ENCODE measurements at places on chromosomes 12 and 14.

- no peak overlapping the region for H3K27ac ChIP-seq
- H3K36me3 ChIP-seq: no peaks in the 10 kb centered on the region
- no peak for DNase-seq
- H3K4me1 ChIP-seq: no peaks in the 10 kb centered on the region
- no peak overlapping the region for H3K4me3 ChIP-seq
Observed at GRCh38 chr12:130375296-130376287, 37.9 kb downstream of the PIWIL1 start.

DNA sequence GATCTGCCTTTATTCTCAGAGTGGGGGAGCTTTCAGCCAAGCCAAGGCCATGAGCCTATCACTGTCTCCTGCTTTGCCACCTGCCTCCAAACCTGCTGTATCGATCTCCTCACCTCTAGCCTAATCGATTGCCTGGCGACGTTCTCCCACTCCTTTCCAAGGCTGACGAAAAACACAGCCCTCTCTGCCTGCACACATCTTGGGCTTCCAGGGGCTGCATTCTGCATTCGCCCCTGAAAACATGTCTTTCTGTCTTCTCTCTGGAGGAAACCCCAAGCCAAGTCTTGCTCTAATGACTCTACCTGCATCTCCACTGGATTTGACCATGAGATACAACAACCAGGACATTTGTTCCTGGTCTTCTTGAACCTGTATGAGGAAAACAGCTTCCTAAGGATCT is 540.7 kb downstream of the BCL11B start:
- peak; percentile 66 for DNase-seq
- H3K4me3 ChIP-seq: no peak overlapping the region
- H3K36me3 ChIP-seq: no peaks in the 10 kb centered on the region

DNA sequence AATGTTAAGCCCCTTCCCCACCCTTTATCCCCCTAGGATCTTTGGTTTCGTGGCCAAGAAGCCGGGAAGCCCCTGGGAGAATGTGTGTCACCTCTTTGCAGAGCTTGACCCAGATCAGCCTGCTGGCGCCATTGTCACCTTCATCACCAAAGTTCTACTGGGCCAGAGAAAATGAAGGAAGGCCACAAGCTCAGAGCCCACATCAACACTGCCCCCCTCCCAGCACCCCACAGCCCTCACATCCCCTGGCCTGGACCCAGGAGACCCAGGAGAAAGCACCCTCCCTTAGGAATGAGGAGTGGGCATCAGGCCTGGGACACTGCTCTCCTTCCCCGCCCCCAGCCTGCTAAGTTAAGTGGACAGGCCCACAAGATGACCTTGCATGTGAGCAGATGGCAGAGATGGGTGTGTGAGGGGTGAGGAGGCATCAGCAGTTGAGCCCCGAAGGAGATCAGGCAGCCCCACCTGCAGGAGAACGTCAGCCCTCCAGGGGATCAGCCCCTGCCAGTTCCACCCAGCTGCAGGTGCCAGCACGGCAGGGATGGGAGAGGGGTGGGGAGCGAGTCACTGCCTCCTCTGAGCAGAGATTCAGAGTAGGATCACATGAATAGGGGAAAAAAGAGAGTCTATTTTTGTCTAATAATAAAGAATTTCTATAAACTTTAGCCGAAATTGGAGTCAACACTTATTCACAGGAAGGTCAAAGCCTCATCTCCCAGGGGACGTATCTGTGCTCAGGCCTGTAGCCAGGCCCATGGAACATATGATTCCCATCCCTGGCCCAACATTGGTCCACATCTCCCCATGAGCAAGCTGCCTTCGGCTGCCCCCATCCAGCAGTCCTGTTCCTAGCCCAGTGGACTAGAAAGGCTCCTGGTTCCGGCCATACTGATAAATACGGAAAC is 14.1 kb downstream of the TNS2 start:
- peak overlapping the region; percentile 89 for H3K27ac ChIP-seq
- peaks cover 79% of the 10 kb centered on the region for H3K4me1 ChIP-seq
- no peak for DNase-seq
- H3K4me3 ChIP-seq: peak overlapping the region; percentile 12

- no peaks in the 10 kb centered on the region for H3K27me3 ChIP-seq
- no peak overlapping the region for H3K27ac ChIP-seq
- no peaks in the 10 kb centered on the region for H3K4me1 ChIP-seq
- no peak for DNase-seq
Observed at GRCh38 chr12:1726753-1727152, 35.9 kb downstream of the ADIPOR2 start.

- H3K27ac ChIP-seq: no peak overlapping the region
- no peaks in the 10 kb centered on the region for H3K4me1 ChIP-seq
- H3K27me3 ChIP-seq: no peaks in the 10 kb centered on the region
- H3K36me3 ChIP-seq: no peaks in the 10 kb centered on the region
- DNase-seq: no peak
Observed at GRCh38 chr14:84162633-84163032, 1367.3 kb upstream of the FLRT2 start.

All from osteocyte (in vitro differentiated cells).